Central memory CD4-positive, alpha-beta T cell (primary cell): ENCODE measurements at places on chromosomes 12 and 14.

DNA sequence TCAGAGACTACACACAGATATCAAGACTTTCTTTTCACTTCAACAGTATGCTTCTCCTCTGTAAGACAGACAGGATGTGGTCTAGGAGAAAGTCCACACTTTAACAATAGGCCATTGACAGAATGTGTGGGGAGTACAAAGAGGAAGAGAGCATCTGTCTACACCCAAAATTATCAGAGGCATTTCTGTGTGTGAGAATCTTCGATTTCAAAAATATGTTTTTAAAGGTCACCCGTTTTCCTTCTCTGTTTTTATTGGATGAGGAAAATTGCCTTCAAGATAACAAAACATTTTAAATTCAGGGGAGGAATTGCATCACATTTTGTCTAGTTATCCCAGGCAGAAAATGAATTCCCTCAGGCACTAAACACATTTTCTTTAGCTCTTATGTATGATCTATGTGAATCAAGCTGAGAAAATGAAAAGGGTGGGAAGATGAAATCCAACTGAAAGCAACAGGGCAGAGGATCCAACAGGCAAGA is 16.4 kb downstream of the NAV3 start:
- no peak for DNase-seq

- DNase-seq = no peak
These were observed 283.2 kb upstream of the TBX3 start for GRCh38 chr12:114967151-114967550.

GRCh38 chr12:103742349-103742932 is 98.6 kb downstream of the NT5DC3 start:
- no peak for DNase-seq

DNA sequence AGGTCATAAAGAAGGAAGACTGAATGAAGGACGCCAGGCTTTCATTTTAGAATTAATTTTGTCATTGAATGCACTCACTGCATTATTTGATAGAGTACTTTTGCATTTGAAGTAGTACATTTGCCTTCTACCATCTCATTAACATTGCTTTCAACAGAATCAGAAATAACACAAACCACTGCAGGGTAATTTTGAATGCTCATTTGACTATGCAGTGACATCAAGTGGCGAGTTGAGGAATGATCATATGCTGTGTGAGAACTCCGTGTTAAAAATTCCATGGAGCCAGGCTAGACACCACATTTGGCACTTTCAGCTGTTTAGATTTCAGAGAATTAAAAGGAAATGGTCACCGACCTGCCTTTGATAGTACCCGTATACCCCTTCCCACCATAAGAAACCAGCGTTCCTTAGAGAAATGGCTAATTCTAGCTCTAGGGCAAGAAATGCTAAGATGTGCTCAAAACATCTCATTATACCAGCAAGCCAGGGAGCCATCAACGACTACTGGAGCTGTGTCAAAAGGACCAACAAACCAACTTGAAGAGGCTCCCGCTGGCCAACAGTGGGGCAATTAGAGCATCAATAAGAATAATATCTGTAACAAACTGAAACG is 16.5 kb downstream of the HEBP1 start:
- DNase-seq = peak; percentile 4

DNA sequence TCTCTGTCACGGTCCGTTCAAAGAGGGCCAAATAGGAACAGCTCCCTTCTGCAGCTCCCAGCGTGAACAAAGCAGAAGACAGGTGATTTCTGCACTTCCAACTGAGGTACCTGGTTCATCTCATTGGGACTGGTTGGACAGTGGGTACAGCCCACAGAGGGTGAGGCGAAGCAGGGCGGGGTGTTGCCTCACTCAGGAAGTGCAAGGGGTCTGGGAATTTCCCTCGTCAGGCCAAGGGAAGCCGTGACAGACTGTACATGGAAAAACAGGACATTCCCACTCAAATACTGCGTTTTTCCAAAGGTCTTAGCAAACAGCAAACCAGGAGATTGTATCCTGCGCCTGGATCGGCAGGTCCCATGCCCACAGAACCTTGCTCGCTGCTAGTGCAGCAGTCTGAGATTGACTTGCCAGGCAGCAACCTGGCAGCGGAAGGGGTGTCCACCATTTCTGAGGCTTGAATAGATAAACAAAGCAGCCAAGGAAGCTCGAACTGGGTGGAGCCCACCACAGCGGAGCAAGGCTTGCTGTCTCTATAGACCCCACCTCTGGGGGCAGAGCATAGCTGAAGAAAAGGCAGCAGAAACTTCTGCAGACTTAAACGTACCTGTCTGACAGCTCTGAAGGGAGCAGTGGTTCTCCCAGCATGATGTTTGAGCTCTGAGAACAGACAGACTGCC is 22.7 kb downstream of the SLC38A1 start:
- DNase-seq = no peak
